IPS DF 19.7 (cell line): ENCODE measurements at places on chromosomes 5 and 9.

- no peak for DNase-seq
Measured at GRCh38 chr5:179148703-179149170, 88.6 kb downstream of the ZNF354C start.

- no peak for DNase-seq
Measured at GRCh38 chr5:102286476-102286875, 9.6 kb downstream of the SLCO4C1 start.

DNA sequence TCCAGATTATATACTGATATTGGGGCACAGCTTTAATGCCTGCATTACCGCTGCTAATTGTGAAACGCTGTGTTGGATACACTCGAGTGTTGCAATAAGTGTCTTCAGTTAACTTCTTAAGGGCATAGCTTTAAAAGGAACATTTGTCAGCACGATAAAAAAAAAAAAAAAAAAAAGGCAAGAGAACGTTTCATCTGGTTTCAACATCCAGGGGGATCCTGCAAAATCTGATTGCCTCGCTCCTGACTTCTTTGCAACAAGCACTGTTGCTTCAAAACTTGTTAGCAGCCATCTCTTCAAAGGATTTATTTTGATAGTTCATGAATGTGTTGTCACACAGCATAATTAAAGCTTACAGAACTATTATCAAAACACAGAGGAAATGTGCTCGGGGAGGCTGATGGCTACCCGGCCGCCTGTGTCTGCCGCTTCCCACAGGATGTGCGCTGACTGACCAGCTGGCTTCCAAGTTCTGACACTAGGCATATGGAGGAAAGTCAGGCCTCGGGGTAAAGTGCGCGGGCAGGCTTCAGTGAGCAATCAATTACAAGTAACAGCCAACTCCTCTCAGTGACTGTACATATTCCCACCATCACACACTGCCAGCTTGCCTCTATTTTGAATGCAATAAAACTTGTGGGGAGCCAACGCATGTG lies 77.7 kb downstream of the EBF1 start:
- DNase-seq: no peak

DNA sequence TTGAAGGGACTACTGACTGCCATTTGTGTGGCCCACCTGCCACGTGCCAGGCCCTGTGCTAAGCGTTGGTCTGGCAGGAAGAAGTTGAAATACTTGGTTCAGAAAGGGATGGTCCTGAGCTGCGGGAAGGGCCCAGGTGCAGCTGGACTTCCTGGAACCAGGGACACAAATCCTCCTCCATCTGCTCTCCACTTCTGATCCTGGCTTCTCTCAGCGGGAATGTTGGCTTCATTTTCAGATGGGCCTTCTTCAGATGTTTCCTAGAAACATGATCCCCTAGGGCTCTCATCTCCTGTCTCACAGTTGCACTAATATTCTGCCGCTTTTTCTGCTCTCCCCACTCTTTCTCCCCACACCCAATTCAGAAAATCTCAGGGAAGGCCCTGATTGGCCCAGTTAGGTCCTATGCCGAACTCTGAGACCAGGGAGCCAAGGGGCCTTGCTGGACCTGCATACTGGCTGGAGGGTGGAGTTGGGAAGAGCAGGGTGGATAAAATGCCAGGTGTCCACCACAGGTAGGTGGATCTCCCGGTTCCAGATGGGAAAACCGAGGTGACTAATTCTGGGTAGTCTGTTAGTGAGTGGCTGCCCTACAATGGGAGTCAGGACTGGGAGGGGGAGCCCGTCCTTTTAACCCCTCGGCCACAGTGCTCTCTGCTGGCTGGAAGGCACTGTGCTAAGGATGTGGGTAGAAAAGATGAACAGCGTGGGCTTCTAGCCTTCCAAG lies 19.4 kb downstream of the PSAT1 start:
- no peak for DNase-seq

DNA sequence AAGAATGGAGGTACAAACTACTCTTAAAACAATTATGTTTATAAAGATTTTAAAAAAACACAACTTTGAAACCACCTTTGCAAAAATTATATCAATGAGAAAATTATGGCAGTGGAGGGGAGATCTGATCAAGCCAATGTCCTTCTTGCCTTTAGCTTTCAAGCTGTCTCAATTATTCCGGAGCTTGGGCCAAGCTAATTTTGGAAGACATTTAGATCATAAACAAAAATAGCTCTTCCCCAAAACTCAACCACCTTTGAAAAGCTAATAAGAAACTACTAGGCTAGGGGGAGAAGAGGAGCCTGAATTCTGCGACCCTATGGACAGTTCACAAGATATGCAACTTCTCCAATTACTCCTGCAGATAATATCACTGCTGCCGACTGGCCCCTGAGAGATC lies 263.3 kb downstream of the ICE1 start:
- no peak for DNase-seq

GRCh38 chr9:70292253-70292652 lies 33.5 kb downstream of the SMC5 start:
- DNase-seq: no peak

- no peak for DNase-seq
Measured at GRCh38 chr9:108345826-108346225, 510.0 kb downstream of the ACTL7B start.

DNA sequence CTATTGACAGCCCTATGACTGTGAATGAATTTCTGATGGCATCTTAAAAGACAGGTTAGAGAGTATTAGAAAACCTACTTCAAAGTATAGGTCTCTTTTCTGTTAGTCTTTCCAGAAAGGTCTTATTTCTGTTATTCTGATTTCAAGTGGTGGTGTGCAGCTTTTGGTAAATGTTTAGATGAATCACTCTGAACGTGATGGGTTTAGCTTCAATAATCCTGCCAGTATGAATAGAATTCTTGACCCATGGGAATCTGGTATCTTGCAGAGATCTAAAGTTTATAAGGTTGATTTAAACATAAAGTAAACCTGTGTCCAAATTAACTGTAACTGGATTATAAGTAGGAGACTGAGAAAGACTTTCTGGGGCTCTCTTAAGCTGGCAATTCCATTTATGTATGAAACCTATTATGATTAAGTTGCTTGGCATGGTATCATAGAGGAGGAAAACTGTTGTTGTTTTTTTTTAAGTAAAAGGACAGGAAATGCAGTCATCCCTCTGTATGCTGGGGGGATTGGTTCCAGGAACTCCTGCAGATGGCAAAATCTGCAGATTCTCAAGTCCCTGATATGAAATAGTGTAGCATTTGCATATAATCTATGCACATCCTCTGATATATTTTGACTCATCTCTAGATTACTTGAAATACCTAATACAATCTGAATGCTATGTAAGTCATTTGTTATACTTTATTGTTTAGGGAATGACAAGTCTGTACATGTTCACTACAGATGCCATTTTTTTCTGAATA lies 77.0 kb upstream of the ADAMTS19 start:
- no peak for DNase-seq

GRCh38 chr9:122096620-122097415 lies 3.7 kb upstream of the TTLL11 start:
- DNase-seq: no peak

DNA sequence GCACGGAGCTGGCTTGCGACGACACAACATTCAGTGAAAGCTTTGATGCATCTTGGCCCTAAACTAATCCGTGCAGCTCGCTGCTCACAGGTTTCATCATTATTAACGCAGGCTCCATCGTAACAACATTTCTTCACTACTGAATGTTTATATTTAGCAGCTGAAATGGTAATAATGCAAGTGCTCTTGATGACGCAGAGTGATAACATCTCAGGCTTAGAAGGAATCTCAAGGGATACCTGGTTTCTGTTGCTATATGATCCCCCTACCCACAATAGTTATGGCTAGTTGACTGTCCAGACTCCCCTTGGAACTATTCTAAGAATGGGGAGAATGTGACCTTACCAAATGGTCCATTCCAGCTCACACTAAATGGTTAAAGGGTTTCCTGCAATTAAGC lies 36.2 kb downstream of the C5 start:
- no peak for DNase-seq

DNA sequence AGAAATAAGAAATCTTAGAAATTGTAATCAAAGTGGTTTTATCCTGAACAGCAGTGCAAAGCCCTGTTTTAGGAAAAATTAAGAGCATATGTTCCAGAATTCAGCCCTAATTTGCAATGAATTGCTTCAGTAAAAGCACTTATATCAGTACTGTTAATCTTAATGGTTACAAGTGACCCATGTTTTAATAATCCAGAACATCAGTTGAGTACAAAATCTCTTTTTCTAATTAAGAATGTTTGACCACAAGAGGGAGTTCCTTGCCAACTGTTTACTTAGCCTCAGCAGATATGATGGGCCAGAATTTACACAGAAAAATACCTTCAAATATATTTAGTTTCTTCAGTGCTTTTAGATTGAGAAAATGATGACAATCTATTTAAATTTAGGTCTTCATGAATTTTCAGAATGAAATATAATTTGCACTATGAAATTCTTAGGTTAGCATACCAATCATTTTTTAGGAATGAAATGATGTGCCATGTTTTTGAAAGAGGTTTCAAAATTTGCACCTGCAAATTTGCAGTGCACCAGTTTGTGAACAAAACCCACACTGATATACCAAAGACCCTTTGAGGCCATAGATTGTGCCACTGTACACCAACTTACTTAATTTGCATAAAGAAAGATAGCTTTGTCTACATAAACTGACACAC lies 926.3 kb upstream of the ARRDC3 start:
- no peak for DNase-seq

GRCh38 chr5:59335544-59335943 lies 558.0 kb downstream of the PDE4D start:
- no peak for DNase-seq

- DNase-seq: no peak
Measured at GRCh38 chr5:132947671-132948070, 15.8 kb downstream of the AFF4 start.

- no peak for DNase-seq
Measured at GRCh38 chr9:127980060-127980705, 606 bp downstream of the EEIG1 start.

DNA sequence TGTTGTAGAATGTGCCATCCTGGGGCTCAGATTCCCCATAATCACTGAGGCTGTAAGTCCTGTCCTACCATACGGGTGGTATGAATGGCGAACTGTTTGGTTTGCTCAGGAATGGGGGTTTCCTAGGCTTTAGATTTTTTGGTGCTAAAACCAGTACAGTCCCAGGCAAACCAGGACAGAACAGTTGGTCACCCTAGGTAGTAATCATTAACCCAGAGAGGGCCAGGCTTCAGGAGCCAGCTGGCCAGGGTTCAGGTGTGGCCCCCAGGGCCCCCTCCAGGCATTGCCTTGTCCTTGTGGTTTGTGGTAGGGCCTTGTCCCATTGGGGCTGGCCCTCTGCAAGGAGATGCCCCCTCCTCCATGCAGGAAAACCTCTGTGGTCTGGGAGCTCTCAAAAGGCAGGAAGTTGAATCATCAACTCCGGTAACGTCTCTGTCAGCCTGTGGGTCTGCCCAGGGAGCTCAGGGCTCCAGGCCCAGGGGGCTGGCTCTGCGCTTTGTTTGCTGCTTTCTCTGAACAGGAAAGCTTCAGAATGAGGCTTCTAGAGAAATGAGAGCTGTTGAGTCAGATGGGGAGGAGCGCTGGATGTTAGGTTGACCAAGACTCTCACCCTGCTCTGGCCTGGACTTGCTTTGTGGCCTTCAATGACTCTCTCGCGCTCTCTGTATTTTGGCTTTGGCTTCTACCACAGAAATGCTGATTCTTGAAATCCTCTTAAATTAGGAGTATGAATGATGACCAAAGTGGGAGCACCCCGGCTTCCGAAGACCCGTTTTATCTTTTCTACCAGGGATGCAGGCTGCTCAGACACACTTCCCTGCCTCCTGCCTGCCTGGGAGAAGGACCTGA lies 22.2 kb upstream of the JADE2 start:
- DNase-seq: no peak

- DNase-seq: no peak
Measured at GRCh38 chr9:36189976-36190375, 745 bp upstream of the CLTA start.

GRCh38 chr5:176180339-176180738 lies 57.9 kb upstream of the SIMC1 start:
- no peak for DNase-seq

GRCh38 chr5:691817-692528 lies 1.2 kb downstream of the TPPP start:
- no peak for DNase-seq

DNA sequence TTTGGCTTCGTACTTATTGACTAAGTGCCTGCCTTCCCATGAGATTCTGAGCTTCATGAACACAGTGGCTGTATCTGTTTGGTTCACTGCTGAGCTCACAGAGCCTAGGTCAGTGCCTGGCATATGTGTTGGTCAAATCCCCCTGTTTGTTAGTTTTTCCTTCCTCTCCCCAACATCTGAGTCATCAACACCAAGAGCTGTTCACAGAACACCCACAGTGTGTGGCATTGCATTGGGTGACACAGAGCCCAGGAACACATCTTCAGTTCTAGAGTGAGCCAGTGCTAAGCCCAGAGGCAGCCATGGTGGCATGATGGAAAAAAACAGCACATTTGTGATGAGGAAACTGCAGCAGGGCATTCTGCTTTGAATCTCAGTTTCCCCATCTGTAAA lies 294.6 kb downstream of the SEC61B start:
- DNase-seq: no peak

DNA sequence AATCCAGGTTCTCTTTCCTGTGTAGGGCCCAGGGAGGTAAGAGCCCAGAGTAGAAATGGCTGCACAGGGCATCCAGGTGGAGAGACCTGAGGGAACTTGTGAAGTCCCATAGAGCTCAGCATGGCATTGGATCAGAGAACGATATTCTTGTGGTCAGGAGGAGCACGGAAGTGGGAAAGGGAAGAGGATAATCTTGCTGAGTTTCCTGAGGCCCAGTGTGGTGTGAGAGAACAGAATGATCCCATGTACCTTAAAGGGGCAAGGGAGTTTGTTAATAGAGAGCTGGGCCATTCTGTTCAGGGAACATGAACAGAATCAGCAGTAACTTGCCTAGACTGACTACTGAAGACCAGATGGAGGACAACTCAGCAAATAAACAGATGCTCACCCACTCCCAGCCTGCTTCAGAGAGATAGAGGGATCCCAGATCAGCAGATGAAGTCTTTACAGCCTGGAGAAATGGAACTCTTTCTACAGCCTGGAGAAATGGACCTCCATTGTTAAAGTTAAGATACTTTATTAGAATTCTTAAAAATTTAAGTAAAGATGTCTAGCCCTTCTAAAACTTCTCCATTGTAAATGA lies 119.7 kb upstream of the ELL2 start:
- no peak for DNase-seq

- no peak for DNase-seq
Measured at GRCh38 chr9:94584555-94584954, 9.1 kb downstream of the FBP2 start.

GRCh38 chr9:19331877-19332276 lies 48.2 kb downstream of the RPS6 start:
- no peak for DNase-seq

- DNase-seq: no peak
Measured at GRCh38 chr9:133818444-133818843, 80.3 kb upstream of the SARDH start.
